Brain (organoid and tissue), 16 donors: ENCODE measurements at places on chromosomes 5 and 9.

DNA sequence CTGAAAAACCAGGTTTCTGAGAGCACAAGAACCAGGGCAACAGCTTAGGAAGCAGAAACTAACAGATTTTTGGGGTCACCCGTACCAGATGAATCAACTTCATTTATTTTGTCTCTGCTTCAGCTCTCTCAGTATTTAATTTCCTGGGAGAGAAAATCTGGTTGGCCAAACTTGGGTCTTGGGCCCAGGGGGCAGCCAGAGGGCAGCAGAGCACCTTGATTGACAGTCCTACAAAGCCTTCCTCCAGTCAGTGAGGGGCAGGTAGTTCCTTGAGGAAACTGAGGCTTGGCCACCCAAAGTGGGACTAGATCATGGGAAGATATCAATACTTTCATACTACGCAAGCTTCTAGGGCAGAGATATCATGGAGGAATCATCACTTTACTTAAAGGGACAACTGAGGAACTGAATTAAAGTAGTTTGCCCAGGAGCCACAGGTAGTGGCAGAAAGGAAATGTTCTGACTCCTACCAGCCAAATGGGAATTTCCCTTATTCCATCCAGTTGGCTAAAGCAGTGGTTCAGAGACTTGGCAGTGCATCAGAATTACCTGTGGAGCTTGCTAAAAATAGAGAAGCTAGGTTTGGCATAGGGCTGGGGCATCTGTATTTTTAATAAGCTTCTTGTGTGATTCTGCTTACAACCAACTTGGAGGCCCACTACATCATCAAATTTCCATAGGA lies 21.5 kb upstream of the ARHGAP26 start:
- no peak for DNase-seq

GRCh38 chr9:127563579-127563978 lies 48.5 kb upstream of the STXBP1 start:
- DNase-seq: no peak

GRCh38 chr9:122076773-122077172 lies 16.3 kb downstream of the TTLL11 start:
- no peak for DNase-seq

DNA sequence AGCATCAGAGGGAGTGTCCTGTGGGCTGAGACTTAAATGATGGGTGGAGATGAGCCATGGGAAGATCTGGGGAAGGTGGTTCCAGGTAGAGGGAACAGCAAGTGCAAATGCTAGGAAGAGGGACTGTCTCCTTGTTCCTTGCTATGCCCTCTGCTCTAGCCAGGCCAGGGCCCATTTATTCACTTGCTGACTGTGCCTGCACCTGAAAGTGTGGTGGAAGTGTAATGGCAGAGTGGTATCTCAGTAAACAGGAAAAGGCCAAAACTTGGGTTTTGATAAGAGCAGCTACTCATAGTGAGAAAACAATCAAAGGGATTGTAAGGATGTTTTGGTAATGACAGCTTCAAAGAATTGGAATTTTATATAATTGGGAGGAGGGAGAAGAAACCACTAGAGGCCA lies 32.4 kb downstream of the TLE4 start:
- DNase-seq: no peak

DNA sequence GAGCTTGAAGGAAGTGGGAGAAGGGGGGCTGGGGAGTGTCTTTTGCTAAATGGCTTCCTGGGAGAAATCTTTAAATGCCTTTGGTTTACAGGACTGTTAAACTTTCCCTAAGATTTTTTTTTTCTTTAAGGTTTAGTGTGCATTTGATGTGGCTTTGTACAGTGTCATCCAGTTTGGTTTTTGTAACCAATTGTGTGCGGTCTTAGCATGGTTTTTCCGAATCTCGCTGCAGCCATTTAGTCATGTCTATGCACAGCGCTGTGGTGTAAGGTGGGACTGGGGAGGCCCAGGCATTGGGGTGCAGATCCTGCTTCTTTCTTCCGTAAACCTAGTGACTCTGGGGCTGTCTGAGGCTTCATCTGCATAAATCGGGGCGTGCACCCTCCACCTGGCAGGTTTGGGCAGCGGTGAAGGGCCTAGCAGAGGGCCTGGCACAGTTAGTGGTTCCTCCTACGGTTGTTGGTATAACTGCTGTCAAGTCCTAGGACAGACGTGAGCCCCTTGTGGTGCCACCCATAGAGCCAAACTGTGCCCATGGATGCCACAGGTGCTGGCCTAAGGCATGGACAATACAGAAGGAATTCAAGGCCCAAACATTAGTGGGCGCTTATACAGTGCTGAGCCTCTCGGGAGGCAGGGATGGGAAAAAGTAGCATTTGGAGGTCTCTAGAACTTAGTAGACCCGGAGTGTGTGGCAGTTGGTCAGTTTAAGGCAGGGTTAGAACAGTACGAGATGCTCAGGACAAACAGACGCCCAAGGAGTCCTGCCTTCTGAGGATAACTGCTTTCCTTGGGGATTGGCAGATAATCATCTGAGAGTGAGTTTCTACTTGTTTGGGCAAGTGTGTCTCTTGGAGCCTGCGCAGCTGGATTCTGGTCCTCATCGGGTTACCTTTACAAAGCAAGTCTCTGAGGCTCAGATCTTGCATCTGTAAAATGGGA lies 1.5 kb downstream of the PRRC2B start:
- no peak for DNase-seq

DNA sequence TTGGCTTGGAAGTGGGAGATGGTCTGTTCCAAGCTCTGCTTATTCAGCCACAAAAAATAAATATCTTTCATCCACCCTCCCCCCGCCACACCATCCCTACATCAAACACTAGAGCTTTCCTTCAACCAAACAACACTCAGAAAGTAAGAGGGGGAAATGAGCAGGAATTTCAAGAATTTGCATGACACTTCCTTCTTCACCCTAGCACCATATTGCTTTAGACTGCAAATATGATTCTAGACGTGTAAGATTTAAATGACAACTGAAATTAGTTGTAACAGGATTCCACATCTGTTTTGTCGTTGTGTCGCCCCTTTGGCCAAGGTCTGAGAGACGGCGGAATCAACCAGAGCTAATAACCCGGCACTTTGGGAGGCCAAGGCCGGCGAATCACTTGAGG lies 88.5 kb downstream of the NDFIP1 start:
- no peak for DNase-seq

- no peak for DNase-seq
Observed at GRCh38 chr9:129038109-129038852, 1.9 kb downstream of the MIGA2 start.

DNA sequence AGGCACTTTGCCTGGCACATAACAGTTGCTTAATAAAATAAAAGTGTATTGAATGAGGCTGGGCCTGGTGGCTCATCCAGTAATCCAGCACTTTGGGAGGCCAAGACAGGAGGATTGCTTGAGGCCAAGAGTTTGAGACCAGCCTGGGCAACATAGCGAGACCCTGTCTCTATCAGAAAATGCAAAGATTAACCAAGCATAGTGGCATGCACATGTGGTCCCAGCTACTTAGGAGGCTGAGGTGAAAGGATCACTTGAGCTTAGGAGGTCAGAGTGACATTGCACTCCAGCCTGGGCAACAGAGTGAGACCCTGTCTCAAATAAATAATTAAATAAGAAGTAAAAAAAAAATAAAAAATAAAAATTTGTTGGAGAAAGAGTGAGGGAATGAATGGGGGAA lies 21.2 kb downstream of the TNFAIP8 start:
- no peak for DNase-seq

DNA sequence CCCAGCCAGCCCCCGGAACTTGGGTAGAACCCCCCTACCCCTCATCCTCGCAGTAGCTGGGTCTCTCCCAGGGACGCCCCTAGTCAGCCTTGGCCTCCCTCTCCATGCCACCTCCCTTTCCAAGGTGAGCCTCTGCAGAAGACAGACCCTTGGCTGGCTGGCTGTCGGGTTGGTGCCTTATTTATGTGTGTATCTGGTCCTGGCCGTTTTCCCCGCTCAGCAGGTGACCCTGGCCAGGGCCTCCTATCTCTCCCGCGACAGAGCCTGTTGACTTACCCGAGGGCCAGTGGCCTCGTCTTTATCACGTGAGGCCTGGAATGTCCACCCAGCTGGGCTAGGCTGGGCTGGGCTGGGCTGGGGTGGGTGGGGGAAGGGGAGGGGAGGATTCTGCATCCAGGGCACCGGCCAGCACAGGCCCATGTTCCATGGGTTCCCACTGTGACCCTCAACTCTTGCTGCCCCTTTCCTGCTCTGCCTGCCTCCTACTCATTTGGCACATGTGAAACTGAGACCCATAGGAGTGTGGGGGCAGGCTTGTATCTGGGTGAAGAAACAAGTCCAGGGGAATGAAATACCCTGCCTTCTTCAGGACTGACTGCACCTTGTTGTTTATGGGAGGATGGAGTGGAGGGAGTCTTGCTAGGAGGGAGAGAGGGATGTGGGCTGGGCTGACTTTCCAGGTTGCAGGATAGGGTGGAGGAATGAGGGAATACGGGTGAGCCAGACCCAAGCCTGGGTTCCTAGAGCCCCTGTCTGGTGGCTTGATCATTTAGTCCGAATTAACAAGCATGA lies 3.1 kb downstream of the CXXC5 start:
- no peak for DNase-seq

DNA sequence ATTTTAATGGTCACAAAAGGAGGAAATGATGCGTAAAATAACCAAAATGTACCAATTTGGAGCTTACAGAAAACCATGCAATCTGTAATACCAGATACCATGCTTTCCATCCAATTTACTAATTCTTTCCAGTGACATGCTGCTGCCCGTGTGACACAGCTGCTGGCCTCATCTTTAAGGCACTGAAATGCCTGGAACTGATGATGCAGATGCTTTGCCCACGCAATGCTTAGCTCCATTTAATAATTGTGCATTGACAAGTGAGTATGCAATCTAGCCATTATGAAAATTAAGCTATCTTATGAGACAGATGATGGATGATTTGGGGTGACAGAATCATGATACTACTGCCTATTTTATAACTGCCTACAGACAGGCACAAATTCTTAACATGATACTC lies 169.2 kb upstream of the CTNND2 start:
- DNase-seq: no peak

DNA sequence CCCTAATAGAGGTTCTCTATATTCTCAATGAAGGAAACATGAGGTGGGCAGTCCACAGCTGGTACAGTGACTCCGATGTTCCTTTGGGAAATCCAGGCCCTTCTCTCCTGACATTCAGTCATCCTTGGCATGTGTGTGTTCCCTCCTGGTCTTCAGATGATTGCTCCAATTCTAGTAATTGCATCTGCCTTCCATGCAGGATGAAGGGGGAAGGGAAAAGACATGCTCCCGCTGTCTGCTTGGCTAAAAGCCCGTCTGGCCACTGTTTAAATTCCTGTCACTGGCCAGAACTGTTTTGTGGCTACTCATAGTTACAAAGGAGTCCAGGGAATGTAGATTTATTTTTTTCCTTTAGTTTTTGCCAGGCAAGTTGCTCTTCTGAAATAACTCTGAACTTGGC lies 65.0 kb downstream of the MAST4 start:
- DNase-seq: peak; percentile 56

DNA sequence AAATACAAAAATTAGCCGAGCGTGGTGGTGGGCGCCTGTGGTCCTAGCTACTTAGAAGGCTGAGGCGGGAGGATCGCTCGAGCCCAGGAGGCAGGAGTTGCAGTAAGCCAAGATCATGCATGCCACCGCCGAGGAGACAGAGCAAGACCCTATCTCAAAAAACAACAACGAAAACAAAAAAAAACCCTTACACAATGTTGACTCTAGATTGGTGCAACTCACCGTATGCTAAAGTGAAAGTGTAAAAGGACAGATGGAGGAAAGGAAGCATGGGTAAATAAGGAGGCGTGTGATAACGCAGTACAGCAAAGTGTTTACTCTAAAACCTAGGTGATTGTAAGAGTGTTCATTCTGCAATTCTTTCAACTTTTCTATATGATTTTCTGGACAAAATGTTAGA lies 15.9 kb upstream of the RUFY1 start:
- DNase-seq: no peak

- no peak for DNase-seq
Observed at GRCh38 chr5:139199321-139199720, 1.2 kb upstream of the SIL1 start.

DNA sequence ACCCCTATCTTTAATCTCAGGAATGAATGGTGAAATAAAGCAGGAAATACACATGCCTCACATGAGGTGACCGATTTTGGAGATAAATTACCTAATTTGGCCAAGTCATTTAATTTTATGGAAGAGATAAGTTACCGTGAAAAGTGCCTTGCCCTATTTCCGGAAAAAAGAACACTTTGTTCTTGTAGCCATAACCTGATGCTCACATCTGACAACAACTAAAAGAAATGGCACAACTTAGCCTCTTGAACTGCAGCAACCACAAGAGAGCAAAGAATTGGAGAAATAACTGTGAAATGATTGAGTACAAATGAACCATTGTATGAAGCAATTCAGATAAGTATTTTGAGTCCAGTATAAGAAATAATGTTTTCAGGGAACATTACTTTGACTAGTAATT lies 628.1 kb upstream of the TYRP1 start:
- DNase-seq: no peak

- no peak for DNase-seq
Observed at GRCh38 chr5:6490693-6491092, 42.0 kb downstream of the UBE2QL1 start.

DNA sequence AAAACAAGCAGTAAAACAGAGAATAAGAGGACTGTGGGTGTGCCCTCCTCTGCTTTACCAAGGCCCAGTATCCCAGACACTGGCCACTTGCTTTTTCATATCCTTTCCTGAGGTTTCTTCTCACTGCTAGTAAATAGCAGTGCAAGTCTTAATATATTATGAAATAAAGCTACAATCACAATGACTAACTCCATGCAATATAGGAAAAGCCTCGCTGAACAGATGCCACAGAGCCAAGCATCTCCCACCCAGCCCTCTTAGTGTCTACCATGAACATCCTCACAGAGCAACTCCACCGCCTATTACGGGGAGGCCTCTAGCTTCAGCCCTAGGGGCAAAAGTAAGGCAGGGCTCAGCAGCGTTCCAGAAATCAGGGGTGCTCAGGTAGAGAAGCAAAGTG lies 130.7 kb upstream of the LHFPL2 start:
- no peak for DNase-seq

DNA sequence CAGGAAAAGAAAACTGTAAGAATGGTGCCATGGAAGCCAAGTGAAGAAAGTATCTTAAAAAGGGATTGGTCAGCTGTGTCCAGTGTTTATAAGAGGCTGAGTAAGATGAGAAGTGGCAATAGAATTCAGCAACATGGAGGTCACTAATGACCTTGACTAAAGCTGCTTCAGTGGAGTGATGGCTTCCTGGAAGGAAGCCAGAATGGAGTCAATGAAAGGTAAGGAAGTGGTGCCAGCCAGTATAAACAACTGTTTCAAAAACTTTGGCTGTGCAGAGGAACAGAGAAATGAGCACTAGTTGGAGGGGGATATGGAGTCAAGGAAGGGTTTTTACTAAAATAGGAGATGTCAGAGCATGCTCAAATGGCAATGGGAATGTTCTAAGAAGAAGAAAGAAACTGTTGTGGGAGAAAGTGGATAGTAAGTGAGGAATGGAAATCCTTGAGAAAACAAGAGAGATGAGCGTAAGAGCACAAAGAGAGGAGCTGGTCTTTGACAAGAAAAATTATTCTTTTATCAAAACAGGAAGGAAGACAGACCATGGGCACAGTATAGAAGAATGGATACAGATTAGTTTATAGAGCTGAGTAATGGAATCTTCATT lies 11.1 kb upstream of the NRG2 start:
- peak; percentile 35 for DNase-seq

GRCh38 chr5:143887903-143888665 lies 76.1 kb downstream of the HMHB1 start:
- DNase-seq: no peak
